NCI-H510A treated with DMSO at 0.1 percent for 48 hours (cell line): ENCODE measurements at places on chromosomes 3 and 15.

DNA sequence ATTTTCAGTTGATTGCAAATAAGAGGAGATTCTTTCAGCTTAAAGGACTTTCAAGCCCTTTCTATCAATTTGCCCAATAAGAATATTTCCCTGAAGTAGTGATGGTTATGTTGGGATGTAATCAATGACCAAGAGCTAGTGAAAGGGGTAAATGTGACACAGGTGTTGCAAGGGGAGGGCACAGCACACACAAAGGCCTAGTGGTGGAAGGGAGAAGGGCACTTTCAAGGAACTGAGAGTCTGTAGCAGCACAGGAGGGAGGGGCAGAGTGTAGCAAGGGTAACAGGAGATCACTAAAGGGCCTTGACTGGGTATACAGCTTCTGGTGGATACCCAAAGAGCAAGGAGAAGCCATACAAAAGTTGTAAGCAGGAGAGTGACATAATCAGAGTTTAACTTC is 217.8 kb upstream of the ARHGEF26 start:
- DNase-seq, result no peak

DNA sequence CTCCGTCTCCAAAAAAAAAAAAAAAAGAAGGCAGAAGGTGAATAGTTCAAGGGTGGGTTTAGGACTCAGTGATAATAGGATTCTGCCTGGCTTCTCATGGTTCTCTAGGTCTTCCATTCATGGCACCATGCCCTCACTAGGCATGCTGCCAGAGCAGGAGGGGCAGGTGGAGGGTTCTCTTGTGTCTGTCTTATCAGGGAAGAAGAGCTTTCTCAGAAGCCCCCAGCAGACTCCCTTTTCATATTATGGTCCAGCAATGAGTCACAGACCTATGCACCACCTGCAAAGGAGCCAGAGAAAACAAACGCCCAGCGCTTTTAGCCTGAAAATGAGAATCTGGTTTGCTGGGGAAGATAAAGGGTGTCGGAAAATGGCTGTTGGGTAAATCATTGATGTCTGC is 3.0 kb downstream of the CCR2 start:
- DNase-seq, result no peak

DNA sequence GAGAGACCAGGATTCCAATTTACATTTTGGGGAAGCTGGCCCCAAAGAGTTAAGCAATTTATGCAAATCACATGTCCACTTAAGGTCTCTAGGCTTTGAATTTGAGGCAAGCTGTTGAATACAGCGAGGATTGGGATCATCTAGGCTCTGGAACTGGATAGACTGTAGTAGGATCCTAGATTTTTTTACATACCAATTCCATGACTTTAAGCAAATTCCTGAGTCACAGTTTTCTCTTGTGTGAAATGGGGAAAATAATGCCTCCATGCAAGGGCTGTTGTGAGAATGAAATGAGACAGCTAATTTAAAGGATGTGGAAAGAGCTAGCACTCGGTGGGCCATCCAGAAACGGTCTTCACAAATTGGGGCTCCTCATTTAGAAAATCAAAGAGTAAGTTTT is 103.4 kb downstream of the MINAR1 start:
- no peak for DNase-seq

DNA sequence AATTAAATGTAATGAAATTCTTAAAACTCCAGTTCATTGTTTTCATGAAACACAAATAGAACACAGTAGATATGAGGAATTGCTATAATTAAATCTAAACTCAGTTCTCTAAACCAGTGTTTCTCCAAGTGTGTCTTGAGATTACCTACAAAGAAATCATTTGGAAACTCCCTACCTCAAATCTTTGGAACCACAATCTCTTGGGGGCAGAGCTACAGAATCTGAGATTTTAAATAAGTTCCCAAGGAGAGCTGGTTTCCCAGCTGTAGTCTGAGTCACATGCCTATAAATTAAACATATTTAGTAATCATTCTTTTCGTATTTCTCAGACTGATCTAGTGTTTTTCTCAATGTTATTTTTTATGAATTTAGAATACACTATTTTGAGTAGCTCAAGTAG is 17.0 kb upstream of the ACTC1 start:
- no peak for DNase-seq

DNA sequence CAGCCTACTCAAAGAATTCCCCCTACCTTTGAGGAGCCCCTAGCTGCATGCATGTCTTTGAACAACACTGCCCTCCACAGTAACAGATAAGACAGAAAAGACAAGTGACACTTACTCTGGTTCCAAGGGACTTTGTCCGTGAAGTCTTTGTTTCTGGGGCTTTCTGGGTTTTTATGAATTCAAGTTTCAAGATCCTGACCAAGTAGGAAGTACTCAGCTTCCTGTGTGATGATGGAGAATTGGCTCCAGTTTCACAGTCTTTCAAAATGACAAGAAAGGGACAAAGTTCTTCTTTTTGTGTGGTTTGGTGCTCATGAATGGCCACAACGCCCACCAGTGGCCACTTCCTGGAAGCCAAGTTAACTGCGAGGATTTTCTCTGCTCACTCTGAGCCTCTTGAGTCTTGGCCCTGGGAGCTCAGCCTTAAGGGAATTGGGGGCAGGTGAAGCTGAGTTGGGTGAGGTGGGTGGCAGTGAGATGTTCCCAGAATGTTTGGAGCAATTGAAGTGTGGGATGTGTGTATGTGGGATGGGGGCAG is at the start of gene CCR1:
Gene CCR1 (minus strand): TSS at position 147 of the 538 bp plus-strand sequence. CDS start 4,000 bp downstream, outside the sequence.
- DNase-seq, result no peak
